ENCODE measurements at places on chromosomes 6 and 20.

GRCh38 chr6:2514965-2515543 lies 235.7 kb downstream of the MYLK4 start:
- DNase-seq: no peak

DNA sequence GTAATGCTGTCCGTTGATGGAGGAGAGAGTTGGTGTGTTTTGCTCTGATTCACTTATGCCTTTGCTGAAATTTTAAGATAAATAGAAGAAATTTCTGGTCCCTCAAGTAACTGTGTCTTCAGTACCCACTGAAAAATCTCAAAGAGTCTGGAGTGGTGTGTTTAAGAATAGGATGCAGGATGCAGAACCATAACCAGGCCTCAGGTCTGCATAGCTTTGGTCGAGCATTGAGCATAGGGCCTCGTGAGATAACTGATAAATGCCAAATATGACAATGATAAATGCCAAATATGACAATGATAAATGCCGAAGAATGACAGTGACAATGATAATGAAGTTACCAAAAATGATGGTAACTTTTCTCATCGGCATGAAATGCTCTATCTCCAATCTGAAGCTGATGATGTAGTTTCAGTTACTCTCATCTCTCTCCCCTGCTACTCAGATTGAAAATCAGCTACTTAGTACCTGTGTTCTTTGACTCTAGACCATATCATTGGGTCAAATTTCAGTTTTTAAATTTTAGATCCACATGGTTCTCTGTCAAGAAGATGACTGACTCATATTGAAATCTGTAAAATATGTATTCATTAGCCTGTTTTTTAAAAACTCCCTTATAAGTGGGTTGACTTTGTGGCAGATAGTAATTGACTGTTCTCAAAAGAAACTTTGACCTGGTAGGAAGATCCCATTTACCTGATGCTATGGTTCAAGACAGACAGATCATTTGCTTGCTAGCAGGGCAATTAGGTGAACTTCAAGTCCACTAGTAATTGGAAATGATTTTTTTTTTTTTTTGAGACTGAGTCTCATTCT lies 96.6 kb downstream of the SLC16A10 start:
- no peak for DNase-seq

DNA sequence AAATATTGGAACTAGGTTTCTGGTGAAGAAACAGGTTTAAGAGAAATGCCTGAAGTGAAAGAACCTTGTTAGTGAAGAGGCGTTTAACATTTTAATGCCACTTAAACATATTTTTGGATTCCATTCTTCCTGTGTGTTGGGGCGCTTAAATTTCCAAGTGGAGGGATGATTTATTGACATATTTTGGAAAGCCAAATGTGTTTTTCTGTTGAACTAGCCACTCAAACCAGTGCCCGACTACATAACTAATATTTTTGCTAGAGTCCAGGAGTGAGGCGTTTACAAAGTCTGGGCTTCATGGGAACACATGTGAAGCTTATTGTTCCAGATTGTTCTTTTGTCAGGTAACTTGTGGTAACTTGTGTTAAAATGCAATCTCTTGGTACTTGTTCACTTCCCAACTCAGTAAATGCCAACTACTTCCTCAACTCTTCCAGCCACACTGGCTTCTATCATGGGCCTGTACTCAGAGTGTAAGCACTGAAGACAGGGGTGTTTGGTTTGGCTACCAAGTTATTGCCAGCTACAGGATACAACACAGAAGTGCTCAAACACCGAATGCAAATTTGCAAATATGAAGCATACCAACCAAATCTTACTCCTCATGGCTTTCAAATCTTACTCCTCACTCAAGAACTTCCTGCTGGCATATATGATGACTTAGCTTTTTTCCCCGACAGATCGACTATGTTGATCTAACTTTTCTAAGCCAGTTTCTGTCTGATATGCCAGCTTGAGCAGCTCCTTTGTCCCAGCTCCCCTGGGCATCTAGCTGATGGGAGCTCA lies 2.0 kb upstream of the ZNFX1 start:
- no peak for DNase-seq

DNA sequence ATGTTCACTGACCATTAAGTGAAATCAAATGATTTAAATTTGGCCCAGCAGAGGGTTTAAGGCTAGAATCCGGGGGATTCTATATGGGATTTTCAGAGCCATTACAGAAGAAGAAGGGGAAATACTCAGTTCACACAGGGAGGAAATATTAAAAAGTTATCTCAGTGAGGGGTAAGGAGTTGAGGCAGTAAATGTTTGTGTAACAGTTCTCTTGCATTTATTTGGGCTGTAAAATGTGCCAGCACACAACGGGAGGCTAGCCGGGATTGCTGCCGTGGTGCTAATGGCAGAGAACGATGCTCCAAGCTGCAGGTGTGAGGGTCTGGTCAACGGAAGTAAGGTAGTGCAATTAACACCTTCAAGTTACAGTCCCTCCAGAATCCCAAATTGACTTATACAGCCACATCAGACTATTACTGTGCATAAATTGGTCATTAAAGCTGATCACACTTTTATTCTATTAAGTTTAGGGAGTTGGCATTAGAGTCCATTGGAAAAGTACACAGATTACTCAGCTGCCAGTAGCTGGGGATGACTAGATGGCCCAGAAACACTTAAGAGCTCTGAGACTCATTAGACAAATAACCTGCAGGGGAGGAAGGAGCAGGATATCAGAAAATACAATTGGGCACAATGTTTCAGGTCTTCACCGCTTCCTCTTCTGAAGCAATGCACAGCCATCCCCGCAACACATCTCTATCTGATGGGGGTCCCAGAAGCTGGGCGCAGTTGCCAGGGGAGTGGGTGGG lies 31.3 kb downstream of the PPP1R3G start:
- DNase-seq: no peak

GRCh38 chr6:6678811-6679210 lies 90.3 kb downstream of the LY86 start:
- no peak for DNase-seq

- DNase-seq: no peak
Observed at GRCh38 chr6:37877373-37878149, 58.0 kb downstream of the ZFAND3 start.

DNA sequence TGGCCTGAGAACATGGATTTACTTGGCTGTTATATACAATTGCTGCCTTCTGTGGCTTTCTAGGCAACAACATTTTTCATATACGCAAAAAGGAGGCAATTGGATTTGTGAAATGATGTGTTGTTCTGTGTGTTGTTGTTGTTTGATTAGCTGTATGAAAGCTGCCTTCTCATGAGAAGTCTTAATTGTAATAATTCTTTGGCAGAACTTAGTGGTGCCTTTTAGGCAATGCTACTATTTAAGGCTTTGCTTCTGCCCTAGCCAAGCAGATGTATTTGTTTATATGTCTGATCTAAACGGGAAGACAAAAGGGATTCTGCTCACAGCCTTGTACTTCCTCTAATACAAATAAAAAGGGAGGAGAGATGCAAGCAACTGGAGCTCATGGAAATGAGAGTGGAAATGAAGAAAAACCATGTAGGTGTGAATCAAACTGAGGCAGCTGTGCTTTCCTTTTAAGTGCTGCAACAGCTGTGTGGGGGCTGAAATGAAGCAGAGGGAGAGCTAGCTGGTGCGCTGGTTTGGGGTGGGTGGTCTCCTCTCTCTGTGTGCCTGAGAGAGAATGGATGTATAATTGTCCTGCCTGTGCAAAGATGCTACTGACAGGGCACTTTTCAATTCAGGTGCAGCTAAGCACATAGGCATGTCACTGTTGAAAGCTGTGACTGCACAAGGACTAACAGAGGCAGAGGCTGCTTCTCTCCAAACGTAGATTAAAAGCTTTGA lies 386.9 kb upstream of the MAN1A1 start:
- no peak for DNase-seq

All from HEK293T (cell line).